ENCODE measurements at places on chromosomes 5 and 9.

- no peak for DNase-seq
Observed at GRCh38 chr9:94869415-94869843, 142.9 kb downstream of the AOPEP start.

DNA sequence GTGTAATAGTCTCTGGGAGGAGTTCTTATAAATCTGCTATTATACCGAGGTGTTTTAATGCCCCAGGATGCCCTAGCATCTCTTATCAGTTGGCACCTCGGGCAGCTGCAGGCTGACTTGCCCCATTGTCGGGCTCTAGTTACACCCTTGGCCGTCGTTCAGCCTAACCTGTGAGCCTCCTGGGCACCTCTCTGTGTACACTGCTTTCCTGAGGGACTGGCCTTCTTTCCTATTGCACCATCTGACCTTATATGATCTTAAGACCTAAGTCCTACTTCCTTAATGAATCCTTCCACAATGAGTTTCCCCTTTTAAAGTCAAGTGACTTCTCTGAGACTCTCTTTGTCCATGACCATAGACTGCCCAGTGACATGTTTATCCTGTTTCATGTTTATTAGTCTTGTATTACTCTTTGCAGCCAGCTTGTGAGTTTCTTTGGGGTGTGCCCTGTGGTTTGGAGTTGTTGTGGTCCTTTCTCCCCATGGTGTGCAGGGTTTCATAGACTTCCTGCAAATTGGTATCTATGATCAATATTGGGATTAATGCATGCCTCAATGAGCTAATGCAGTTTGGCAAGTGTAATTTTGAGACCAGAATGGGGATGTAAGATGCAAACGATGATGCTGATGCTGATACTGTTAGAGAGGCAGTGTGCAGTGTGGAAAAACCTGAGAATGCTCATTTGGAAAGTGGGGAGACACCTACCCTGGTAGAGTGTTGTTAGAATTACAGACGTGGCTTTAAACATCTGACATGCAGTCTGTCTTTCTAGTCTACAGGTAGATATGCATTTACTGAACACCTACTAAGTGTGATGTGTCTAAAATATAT is 4.9 kb downstream of the DAPK1 start:
- no peak for DNase-seq

DNA sequence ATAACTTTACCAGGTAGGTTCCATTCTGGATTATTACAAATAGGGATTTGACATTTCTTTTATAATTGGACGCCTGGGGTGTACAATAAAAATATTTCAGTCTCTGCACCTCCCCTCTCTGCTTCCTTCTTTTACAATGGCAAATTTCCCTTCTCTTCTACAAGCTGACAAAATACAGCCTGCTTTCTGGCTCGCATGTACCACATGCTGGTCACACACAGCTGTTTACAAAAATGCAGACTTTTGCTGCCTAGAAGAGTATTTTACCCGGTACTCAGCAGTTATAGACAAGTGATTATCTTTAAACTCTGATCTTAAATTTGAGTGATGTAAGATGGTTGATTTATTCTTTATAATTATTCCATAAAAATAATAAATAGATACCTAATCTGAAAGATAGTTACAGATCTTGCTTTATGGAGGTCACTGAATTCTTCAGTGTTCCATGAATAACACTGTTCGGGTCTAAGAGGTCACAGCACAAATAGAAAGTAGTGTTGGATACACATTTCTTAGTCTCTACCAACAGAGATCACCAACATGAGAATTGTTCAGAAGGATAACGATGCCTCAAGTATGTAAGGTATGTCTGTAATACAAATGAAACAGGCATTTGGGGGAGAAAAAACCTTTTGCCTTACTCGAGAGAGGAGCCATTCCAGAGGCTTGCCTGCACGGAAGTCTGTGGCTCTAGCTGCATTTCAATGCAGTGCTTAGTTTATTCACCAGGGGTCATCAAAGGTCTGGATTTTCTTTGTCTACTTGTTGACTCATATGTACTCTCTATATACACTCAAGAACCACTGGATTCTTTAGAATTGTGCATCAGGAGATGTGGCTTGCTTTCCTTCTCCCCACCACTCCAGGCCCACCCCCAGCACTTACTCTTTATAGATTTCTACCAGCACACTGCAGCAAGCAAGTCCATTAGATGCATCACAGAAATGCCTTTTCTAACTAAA is 206.6 kb upstream of the RFX3 start:
- no peak for DNase-seq

- DNase-seq = no peak
Observed at GRCh38 chr5:145680767-145681166, 154.4 kb downstream of the PRELID2 start.

DNA sequence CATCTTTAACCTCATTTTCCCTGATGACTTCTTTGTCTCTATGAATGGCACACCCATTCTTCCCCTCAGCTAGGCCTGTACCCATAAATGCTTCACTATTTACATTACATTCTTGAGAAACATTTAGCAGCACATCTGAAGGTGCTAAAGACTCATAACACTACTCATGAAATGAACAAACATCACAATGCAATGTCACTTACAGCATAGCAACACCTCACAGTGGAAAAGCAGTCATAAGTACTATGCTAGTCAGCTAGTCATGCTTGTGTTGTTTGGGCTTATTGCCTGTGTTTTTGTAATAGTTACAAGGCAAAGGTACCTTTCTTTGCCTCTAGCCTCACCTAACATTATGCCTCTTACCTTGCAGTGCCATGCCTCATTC is 228.9 kb downstream of the KIAA0825 start:
- DNase-seq = no peak

- DNase-seq = no peak
Observed at GRCh38 chr5:174832025-174832424, 107.6 kb downstream of the MSX2 start.
